ENCODE measurements at places on chromosomes 16 and 17. TPM values are rescaled to one million over a fixed set of nuclear protein-coding genes. Genes with fewer than 3 reads are reported as not detected.

C1QL1 gene
- total RNA-seq = 11.7 TPM

CES3 gene
- total RNA-seq = 0.77 TPM

PRSS21 gene
- total RNA-seq = not detected

COASY gene
- total RNA-seq = 19.0 TPM

NOG gene
- total RNA-seq = 10.2 TPM

HSF4 gene
- total RNA-seq = 33.2 TPM

GNPTG gene
- 40.4 TPM for total RNA-seq

PDILT gene
- total RNA-seq = not detected

KLHL10 gene
- total RNA-seq = 0.16 TPM

NGFR gene
- total RNA-seq = 47.4 TPM

MARCHF10 gene
- 0.16 TPM for total RNA-seq

SLC38A8 gene
- 6.6 TPM for total RNA-seq

CIITA gene
- 3.8 TPM for total RNA-seq

PIK3R5 gene
- 2.9 TPM for total RNA-seq

SOST gene
- total RNA-seq = 0.22 TPM

SLC13A2 gene
- 1.3 TPM for total RNA-seq

SHCBP1 gene
- total RNA-seq = 7.4 TPM

CHST4 gene
- total RNA-seq = 0.44 TPM

RNF43 gene
- total RNA-seq = 4.8 TPM

DNAH2 gene
- 0.60 TPM for total RNA-seq

DLX3 gene
- 0.33 TPM for total RNA-seq

SEPTIN12 gene
- not detected for total RNA-seq

CCDC200 gene
- total RNA-seq = not detected

PRR29 gene
- total RNA-seq = 0.44 TPM

HSD11B2 gene
- 4.3 TPM for total RNA-seq

MYO15A gene
- total RNA-seq = 1.4 TPM

GPRC5B gene
- total RNA-seq = 57.1 TPM

CCL17 gene
- not detected for total RNA-seq

DCXR gene
- total RNA-seq = 39.0 TPM

MEOX1 gene
- total RNA-seq = 7.9 TPM

ADAT1 gene
- total RNA-seq = 59.6 TPM

DLG4 gene
- total RNA-seq = 194 TPM

FOXN1 gene
- total RNA-seq = not detected

SRP68 gene
- 57.0 TPM for total RNA-seq

CPHXL2 gene
- not detected for total RNA-seq

CEP295NL gene
- total RNA-seq = 11.7 TPM

PARD6A gene
- total RNA-seq = 6.8 TPM

RAMP2 gene
- 26.2 TPM for total RNA-seq

TMEM231 gene
- 26.7 TPM for total RNA-seq

MMP28 gene
- total RNA-seq = 4.2 TPM

TNP2 gene
- not detected for total RNA-seq

FZD2 gene
- 15.1 TPM for total RNA-seq

KRTAP4-1 gene
- not detected for total RNA-seq

LGALS9B gene
- not detected for total RNA-seq

TBC1D3G gene
- 2.2 TPM for total RNA-seq

KRT33A gene
- not detected for total RNA-seq

KCTD13 gene
- total RNA-seq = 29.2 TPM

CHP2 gene
- total RNA-seq = 0.49 TPM

TMEM100 gene
- 10.3 TPM for total RNA-seq

AURKB gene
- 16.6 TPM for total RNA-seq

CES5A gene
- total RNA-seq = not detected

CD300LB gene
- 0.71 TPM for total RNA-seq

Data from camera-type eye (tissue), 1 donor.